ENCODE measurements at places on chromosomes 2 and 18.

DNA sequence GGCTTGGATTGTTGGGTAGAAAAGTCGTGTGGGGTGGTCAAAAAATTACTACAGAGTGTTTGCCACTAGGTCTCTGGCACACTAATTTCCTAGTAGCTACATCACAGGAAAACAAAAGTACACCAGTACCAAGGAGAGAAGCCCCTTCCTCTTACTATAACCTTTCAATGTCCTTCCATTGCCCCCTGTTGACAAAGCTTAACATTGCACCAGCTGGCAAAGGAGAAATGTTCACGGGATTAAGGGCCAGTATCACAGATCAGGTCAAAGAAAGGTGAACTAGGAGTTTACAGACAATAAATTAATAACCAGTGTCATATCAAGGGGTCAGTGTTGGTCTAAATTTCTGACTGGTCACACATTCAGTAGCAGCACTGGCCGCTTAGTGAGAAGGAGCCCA, 1139.6 kb upstream of the FAM98A start:
- DNase-seq: no peak

GRCh38 chr2:157216286-157216965, 41.1 kb upstream of the GALNT5 start:
- no peak for DNase-seq

- no peak for DNase-seq
These were observed 52.7 kb downstream of the MTX2 start for GRCh38 chr2:176321916-176322315.

GRCh38 chr2:128305555-128306080, 13.1 kb downstream of the HS6ST1 start:
- DNase-seq: peak; percentile 92

GRCh38 chr18:621291-622043, 24.7 kb downstream of the CLUL1 start:
- DNase-seq: no peak

GRCh38 chr2:203603456-203604389, 68.6 kb upstream of the RAPH1 start:
- DNase-seq: no peak

- no peak for DNase-seq
These were observed 17.7 kb upstream of the ACTR3 start for GRCh38 chr2:113872201-113872600.

DNA sequence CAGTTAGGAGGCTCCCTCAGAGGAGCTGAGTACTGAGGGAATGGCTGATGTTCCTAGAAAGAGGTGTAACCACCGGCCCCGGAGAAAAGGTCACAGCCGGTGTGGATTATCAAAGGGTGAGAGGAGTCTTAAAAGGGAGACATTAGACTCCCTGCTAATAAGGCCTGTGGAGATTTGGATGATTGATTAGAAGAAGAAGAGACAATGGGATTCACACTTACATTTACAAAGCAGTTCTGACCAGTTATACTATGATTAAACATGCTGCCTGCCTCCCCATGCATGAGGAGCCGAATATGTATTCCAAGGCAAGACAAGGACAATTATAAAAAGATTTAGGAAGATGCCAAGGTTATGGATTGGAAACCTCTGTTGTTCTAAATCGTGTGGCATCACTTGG, 302.4 kb downstream of the SLC4A3 start:
- no peak for DNase-seq

- no peak for DNase-seq
These were observed 1228.9 kb downstream of the CNTNAP5 start for GRCh38 chr2:125254010-125254409.

- DNase-seq: no peak
These were observed 72.2 kb downstream of the BCL2L11 start for GRCh38 chr2:111192776-111193368.

DNA sequence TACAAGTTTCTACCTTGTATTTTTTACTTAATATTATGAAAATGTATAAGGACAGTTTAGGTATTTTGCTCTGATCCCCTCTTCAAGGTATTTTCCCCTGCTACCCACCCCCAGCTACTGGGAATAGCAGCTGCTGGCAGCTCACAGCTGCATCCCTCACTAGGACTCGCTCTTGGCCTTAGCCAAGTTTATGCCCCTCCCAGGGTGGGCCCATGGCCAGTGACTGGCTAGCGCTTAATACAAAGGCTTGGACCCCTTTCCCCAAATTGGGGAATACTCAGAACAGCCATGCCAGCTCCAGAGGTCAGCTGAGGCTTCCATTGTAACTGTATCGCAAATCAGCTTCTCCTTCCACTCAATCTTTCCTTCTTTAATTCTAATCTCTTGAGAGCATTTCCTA, 131.3 kb downstream of the GFPT1 start:
- DNase-seq: no peak

DNA sequence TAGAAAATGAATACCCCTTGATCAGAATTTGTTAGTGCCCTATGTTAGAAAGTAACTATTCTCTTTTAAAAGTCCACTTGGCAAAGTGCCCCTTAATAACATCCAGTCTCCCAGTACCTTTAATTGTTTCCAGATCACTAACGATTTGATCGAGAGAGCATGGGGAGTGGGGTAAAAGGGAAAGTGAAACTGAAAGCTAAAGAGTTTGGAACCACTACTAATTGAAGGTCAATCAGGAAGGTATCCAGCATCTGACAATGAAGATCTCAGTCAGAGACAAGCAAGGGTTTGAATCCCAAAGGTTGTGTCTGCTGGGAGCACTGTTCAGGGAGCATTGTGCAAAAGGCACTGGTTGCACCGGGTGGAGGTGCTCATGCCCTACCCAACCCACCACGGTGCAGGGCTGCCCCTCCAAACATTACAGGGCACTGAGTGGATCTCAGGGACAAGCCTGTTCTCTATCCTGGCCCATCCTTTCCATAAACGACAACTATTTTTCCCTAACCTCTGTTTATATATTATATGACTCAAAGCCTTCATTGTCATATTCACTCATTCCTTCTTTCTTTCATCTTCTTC, 14.6 kb upstream of the RIT2 start:
- DNase-seq: peak; percentile 43

- no peak for DNase-seq
These were observed 9.9 kb downstream of the NEU4 start for GRCh38 chr2:241818943-241819270.

- no peak for DNase-seq
These were observed 146.9 kb downstream of the CERS6 start for GRCh38 chr2:168602846-168603401.

- no peak for DNase-seq
These were observed 229.2 kb downstream of the GALR1 start for GRCh38 chr18:77478646-77479442.

GRCh38 chr2:202022755-202023154, 10.9 kb upstream of the FZD7 start:
- DNase-seq: peak; percentile 55

DNA sequence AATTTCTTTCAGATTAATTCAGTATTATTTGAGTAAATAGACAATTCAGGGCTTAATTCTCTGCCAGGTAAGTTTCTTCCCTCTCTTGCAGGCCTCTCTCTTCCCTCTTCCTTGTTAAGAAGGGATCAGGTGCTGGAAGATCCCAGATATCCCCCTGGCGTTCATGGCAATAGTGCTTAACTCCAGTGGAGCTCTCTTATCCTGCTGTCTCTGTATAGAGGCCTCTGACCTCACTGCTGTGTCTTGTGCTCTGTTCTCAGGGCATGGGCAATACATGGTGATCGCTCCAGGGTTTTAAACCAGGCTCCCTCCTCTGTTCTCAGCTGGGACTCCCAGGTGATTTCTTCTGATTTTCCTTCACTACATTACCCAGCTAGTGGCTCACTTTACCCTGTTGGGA, 226.8 kb downstream of the MC4R start:
- no peak for DNase-seq

DNA sequence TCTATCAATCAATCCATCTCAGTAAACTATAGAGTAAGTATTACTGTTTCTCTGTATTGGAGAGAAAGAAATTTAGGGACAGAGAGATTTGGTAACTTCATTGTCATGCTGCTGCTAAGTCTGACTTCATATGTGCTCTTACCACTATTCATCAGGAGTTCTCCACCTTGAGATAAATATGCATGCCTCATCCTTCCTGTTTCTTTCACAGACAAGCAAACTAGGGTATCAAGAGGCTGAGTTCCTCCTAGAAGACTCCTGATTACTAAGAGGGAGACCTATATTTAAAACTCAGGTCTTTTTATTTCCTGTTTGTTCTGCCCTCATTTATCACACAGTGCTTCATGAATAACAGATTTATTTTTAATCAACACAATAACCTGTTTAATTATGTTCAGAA, 34.1 kb downstream of the RIT2 start:
- DNase-seq: no peak

DNA sequence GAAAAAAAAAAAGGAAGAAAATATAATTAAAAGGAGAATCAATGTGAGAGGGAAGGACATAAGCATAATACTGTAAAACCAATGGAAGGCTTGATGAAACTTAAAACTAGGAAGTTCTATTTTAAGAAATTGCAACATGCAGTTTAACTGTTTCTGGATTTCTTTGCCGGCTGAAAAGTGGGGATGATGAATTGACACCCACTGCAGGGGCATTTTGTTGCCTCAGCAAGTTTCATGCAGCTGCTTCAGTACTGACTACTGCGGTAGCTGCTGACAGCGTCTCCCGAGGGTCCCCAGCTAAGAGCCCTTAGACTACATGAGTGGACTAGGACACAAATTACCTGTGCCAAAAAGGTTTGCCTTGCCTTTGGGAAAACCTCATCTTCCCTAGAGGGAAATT, 69.2 kb downstream of the B3GNT2 start:
- no peak for DNase-seq

DNA sequence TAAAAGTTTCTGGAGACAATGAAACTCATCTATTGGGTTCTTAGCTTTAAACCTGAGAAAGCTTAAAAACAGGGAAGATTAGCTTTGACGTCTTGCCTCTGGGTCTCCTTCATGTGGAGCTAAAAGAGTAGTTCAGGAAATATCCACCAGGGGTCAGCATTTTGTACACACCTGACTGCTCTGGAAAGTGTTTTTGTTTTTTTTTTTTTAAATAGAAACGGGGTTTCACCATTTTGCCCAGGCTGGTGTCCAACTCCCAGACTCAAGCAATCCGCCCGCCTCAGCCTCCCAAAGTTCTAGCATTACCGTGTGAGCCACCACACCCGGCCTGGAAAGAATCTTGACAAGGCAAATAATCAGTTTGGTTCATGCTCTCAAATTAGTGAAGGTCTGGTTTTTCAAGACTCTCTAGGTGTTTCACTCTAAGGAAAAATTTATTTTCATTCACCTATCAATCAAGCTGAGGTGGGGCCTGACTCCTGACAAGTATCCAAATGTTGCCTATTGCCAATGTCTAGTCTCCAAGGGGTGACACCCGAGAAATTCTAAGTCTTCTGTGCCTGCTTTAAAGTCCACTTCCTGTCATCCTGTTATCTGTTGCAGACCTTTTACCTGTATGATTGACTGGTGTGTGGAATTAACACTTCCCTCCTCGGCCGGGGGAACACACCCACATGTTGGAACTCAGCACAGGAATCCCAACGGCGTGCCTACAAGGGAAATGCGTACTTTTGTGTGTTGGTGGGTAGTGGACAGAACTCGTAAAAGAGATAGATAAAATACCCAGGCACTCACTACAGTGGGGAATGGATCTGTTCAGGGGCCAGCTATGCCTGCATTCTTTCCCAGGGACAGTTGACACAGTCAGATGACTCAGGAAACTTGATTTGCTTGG, 11.3 kb downstream of the IL1RN start:
- peak; percentile 57 for DNase-seq

GRCh38 chr2:36330473-36331395, 24.8 kb upstream of the CRIM1 start:
- no peak for DNase-seq

DNA sequence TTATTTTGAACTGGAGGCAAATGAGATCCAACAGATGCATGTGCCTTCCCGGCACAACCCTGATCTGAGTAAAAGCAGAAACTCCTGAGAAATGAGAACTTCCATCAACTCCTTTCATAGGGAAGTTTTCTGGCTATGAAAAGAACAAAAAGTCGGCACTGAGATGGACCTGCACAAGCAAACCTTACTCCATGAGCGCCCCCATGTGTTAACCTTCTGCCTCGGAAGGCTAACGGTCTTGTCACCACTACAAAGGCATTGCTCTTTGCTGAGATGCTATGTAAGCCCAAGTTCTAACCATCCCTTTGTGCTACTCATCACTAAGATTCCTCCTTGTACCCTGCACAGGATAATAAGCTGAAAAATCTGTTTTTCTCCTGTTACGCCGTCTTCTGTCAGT, 57.3 kb upstream of the SULT1C3 start:
- DNase-seq: no peak

DNA sequence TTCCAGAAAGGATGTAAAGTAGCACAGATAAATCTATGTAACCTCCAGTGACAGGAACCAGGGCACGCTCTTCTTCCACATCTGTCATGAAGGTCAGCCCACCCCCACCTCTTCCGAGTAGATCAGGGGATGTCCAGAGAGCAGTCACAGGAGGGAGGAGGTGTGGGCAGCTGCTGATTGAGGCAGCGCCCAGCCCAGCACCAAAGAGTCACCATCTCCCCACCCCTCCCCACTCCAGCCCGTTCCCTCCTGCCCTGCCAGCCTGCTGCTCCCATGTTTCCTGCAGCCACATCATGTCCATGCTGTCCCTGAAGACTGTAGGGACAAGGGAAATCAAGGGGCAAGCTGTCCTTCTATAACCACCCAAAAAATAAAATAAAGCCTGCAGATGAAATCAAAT, 269.8 kb downstream of the BCL11A start:
- no peak for DNase-seq

GRCh38 chr2:181430406-181431118, 26.6 kb upstream of the ITGA4 start:
- DNase-seq: no peak

- no peak for DNase-seq
These were observed 315.2 kb downstream of the TDRD15 start for GRCh38 chr2:21438949-21439348.

DNA sequence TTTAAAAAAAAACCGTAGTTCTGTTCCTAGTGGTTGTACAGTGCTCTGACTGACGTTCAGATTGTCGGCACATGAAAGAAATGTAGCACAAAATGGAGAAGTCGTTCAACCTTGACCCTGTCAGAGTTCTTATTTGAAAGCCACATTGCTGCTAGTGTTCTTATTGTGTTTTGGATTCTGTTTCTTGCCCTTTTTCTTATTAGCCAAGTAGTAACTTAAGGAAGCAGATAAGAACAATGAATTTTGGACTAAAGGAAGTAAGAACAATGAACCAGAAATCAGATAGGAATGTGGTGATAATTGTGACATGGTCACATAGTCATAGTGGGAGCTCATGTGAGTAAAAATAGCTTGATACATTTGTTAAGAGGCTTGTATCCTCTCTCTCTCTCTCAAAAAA, 45.9 kb downstream of the RPIA start:
- no peak for DNase-seq

All from NCI-H1105 (cell line).